LHCN-M2 (cell line): ENCODE measurements at places on chromosomes 4 and X.

- no peak for DNase-seq
Observed at GRCh38 chrX:74922922-74923543, 2.2 kb downstream of the NEXMIF start.

DNA sequence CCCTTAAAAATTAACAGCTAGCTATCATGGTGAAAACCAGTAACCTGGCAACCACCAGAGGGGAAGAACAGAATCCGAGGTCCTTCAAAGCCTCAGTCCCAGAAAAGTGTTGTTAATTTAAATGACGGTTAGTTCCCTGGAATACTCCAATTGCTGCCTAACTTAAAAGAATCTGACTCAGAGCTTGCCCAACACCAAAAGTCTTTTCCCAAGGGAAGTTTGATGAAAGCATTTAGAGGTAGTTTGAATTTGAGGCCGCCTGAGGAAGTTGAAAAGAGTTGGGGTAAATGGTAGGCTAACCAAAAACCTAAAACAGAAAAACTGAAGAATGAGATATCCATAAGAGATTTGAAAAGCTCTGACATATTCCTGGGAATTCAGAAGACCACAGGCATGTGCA lies 46.6 kb downstream of the IL13RA2 start:
- no peak for DNase-seq

DNA sequence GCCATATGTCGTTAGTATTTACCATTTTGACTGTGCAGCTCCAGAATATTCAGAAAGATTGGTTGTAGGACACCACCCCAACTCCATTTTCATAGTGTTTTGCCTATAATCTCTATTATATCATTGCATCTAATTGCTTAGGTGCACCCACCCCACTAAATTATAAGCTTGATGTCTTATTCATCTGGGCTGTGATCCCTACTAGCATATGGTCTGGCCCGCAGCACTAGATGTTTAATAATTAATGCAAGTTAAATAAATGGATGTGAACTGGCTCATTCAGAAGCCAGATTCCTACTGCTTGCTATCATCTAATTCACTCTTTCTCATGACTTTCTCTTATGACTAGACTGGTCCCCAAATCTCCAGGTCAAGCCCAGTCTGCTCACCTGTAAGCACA lies 143.5 kb downstream of the RELL1 start:
- DNase-seq, result no peak

GRCh38 chr4:56084851-56085250 lies 136.1 kb downstream of the CEP135 start:
- no peak for DNase-seq

DNA sequence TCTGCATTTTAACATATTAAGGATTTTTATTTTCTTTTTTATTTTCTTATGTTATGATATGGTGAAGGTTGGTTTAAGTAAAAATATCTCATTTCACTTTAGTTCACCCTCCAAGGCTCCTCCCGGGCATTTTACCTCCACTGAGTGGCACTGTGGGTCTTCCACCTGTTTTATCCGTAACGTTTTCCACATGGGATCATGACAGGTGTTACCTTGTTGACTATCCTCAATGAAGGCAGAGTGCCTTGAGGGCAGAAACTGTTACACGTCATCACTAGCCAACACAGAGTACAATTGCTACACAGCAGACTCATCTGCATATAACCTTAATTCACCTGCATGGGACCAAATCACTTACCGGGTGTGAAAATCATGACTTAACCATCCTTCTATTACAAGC lies 105.8 kb downstream of the GEMIN8 start:
- peak; percentile 60 for DNase-seq

DNA sequence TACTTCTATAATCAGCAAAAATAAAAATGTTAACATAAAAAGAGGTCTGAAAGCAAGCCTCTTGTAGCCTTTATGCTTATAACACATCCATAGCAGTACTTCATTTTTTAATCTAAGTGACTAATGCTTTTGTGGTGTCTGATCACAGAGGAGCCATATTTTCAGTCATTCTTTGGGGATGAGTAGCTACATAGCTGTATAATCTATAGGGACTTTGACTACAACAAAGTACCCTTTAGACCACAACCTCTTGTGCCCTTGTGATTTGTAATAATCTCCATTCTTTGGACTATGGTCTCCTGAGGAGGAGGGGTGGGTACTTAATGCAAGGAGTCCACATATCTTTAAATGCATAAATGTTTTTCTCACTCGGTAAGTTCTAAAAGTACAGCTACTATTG lies 9.6 kb downstream of the DRP2 start:
- peak; percentile 76 for DNase-seq

GRCh38 chrX:100695302-100695701 lies 36.6 kb downstream of the SYTL4 start:
- DNase-seq, result no peak

- DNase-seq, result peak; percentile 26
Observed at GRCh38 chr4:39730072-39730471, 32.1 kb downstream of the UBE2K start.

DNA sequence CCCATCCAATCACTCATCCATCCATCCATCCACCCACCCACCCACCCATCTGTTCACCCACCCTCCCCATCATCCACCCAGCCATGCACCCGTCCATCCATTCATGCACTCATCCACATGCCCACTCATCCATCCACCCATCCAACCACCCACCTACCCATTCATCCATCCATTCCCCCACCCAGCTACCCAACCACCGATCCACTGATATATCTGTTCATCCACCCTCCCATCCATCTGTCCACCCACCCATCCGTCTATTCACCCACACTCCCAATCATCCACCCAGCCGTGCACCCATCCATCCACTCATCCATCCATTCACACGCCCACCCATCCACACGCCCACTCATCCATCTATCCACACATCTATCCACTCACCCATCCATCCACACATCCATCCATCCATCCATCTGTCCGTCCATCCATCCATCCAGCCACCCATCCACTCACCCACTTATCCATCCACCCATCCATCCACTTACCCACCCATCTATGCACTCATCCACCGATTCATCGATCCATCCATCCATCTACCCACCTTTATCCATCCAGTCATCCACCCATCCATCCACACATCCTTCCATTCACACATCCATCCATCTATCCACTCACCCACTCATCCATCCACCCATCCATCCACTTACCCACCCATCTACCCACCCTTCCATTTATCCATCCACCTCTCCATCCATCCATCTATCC lies 28.4 kb downstream of the ASMTL start:
- no peak for DNase-seq

DNA sequence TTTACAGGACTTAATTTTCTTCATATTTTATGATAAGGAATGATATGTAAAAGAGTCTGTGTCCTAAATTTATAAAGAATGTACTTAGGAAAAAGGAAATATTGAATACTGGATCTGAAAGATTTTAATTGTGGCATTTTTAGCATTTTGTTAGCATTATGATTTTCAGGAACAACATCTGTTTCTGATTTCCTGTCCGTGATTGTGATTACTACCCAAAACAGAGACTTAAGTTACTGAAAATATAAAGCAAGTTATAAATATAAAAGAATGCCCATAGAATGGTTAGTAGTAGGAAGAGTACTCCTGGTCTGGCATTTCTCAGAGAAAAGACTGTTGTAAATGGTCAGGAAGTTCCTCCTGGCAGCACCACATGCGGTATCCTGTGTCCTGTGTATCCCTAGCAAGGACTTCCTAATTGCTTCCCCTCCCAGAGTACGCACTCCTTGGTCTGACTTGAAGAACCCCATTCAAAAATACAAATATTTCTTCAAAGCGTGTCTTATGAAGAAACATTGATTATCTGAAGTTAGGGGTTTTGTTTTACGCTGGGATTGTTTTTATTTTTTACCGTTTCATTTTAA lies 88.9 kb downstream of the RS1 start:
- no peak for DNase-seq

DNA sequence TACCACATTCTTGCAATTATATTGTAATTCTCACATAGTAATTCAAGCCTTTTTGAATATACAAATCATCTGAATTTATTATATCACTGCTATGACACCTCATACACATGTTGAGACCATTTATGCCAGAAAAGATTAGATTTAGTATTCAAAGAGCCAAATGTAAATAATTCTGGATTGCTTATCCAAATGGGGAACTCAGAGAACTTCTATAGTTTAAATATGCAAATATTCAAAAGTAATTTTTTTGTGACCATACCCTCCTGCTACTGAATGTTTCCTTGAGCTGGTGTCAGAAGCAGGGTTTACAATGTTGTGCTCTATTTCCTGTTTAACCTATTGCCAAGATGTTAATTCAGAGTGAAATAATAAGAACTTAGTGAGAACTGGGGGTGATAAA lies 372.2 kb downstream of the TRIML1 start:
- DNase-seq, result no peak

DNA sequence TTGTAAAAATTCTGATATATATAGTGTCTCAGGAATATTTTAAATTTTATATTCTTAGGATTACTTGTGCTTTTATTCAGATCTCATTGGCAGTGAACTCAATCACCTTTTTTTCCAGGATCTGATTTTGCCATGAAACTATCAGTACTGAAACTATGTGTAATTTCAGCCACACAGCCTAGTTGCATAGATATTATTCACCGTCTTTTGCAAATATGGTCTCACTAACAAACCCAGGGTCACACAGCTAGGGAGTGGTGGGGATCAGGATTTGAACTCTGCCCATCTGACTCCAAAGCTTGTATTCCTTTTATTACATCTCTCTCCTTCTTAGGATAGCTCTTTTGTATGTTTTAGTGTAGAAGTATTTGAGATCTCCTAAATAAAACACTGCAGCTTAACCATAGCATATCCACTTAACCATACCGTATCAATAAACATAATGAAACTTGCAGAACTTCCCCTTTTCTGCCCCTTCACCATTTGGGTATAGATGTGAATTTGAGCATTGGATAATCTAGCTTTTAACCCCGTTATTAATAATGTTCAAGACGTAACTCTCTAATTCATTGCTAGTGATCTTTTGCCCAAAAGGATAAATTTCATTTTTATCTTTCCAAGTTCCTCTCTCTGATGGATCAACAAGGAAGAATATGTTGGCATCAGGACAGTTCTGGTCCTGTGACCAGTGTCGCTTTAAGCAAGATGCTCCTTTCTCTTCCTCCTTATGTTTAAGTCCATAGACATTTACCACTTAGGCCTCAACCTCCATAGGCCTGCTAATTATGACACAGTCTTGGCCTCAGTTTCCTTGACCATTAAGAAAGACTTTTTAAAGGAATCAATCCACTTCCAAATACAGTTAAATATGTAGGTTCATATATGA lies 74.6 kb downstream of the RAPGEF2 start:
- DNase-seq, result no peak
